ENCODE measurements at places on chromosomes 2 and 18.
A peak's percentile ranks its signal among the peaks of the same experiment; 100 is the strongest.

GRCh38 chr2:218202266-218202665, 14.7 kb upstream of the ARPC2 start:
- DNase-seq = no peak

DNA sequence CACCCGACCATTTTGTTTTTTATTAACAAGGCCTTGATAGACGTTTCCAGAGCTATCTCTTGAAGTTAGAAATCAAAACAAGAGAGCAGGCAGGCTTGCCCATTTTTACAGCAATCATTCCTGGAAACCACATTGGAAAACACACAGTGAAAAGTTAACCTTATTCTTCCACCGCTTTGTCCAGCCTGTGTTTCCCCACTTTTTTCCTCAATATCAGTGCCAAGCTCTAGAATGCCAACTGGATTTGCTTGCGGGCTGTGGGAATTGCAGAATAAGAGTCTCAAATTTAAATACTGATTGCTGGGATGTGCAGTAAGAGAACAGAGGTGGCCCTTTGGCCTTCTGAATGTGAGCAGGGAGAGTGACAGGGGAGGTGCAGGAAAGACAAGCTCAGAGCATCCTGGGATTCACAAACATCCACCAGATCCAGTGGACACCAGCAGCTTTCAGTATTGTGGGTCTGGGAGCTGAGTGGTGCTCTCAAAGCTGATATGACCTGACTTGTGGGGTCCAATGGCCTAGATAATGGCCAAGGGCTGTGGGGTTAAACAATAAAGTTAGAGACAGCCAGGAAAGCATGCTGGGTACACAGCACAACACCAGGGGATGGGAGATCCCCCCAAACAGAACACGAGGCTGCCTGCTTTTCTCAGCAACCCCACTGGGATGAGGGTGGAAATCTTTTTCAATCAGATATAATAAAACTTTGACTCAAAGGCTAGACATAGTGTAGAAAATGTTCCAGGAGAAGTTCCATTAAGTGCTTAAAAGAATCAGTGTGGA, 15.5 kb downstream of the CYP1B1 start:
- DNase-seq = no peak

DNA sequence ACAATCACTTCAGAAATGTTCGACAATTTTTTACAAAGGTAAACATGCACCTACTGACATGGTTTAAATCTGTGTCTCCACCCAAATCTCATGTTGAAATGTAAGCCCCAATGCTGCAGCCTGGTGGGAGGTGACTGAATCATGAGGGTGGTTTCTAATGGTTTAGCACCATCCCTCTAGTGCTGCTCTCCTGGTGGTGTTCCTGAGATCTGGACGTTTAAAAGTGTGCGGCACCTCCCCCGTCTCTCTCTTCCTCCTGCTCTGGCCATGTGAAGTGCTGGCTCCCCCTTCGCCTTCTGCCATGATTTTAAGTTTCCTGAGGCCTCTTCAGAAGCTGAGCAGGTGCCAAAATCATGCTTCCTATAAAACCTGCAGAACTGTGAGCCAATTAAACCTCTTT, 28.3 kb downstream of the MAP3K2 start:
- no peak for DNase-seq

DNA sequence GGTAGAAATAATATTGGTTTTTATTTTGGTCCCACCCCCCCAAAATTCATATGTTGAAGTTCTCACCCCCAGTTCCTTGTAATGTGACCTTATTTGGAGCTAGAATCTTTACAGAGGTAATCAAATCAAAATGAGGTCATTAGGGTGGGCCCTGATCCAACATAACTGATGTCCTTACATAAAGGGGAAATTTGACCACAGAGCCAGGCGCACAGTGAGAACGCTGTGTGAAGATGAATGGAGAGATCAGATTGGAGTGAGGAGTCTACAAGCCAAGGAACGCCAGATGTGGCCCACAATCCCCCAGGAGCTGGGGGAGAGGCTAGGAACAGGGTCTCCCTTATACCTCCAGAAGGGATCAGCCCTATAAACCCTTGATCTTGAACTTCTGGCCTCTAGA, 31.6 kb upstream of the TRIB2 start:
- no peak for DNase-seq

DNA sequence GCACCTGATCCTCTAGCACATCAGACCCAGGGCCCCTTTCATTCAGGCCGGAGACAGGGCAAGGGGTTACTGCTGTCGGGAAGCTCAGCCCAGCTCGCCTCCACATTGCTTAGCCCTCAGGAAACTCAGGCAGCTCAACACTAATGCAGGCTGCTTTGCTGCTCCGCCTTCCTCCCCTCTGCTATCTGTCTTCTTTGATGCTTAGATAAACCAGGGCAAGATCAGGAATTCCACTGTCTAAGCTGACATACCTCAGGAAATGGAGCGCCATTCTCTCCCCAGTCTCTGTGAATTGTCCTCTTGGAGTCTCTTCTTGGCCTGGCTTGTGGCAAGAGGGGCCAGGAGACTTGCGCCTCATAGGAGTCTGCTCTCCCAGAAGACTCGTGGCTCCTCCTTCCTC, 25.5 kb upstream of the EXOC6B start:
- no peak for DNase-seq

GRCh38 chr2:27954771-27955383, 64.3 kb downstream of the BABAM2 start:
- peak; percentile 98 for DNase-seq

DNA sequence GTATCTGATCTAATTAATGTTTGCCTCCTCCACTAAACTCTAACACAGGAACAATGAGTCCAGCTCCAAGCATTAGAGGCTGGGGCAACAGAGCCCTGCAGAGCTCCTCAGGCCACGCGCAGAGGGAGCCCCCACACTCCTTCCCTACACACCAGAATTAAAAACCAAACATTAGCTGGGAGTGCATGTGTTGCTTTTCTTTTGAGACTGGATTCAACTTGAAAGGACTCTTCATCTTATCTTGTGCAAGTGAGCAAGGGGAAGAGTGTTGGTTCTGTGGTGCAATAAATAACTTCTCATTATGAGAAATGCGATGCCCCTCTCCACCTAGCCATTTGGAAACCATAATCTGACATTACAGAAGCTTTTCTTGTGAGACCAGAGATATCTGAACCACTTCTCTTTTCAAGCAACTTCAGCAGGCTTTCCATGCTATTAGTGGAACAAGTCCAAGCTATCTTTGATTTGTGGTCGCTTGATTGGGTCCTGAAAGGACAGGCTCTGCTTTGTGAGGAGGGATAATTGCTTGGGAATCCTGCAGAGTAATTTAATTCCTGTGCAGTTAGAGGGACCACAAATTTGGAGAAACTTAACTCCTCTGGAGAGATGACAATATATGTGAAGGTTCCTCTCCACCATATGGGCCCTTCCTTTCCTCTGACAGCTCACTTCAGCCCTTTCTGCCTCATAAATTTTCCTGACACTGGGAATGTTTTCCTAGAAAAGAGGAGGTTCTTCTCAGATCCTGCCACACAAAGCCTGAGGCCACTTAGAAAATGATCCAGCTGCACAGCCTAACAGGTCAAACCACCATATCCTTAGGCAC, 112.5 kb downstream of the ATL2 start:
- DNase-seq = no peak

GRCh38 chr2:181235683-181236459, 221.3 kb upstream of the ITGA4 start:
- DNase-seq = no peak

DNA sequence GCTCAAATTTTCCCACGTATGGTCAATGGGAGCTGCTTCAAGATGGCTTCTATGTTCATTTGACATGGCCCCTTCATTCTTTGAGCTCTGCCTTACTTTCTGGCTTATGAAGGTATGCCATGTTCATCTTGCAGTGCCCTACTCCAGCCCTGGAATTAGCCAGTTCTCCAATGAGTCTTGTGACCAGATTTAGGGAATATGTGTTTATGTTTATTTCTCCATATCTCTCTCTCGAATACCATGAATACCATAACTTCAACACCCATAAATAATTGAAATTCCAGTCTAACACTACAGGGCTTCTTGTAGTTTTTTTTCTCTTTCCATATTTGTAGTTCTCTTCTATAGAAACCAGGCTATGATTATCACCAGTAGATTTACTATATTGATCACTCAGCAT, 39.7 kb downstream of the EPB41L5 start:
- DNase-seq = no peak

DNA sequence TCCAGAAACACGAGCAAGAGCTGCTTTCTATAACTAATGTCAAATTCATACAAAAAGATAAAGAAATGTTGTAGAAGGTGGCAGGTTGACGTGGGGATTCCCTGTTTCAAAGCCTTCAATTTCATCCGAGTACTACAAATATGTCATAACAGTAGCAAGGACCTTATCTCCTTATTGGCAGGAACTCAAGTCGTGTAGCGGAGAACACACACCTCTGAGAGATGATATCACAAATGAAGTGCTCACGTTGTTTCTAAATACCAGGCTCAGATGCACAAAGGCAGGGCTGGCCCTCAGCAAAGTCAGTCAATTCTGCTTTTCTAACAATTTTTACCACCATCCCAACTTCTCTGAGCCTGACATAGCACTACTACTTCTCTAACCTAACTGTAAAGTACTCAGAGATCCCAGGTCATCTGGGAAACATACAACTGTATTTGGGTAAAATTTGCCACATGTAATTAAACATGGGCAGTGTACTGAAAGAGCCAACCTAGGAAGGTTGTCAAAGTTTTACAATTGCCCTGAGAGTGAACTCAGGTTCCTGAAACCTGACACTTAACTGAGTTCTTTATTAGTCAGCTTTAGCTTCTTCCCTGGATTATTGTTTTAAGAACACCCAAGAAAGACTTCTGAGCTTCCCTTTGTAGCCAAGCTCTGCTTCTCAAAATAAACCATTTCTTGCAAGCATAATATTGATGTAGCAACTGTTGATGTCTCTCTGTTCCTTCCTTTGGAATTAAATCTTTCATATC, 813.7 kb upstream of the ACVR2A start:
- DNase-seq = peak; percentile 47

GRCh38 chr2:186544255-186544675, 45.6 kb upstream of the ITGAV start:
- DNase-seq = peak; percentile 74

- DNase-seq = peak; percentile 45
Measured at GRCh38 chr2:224039080-224039769, at the start of gene SERPINE2. Gene SERPINE2, minus strand, starts transcription at chr2:224039286. Its CDS starts 37,386 bp downstream, at chr2:224001900.

- no peak for DNase-seq
Measured at GRCh38 chr18:73240899-73241298, 373.1 kb upstream of the NETO1 start.

- no peak for DNase-seq
Measured at GRCh38 chr18:8786483-8787370, 81.4 kb downstream of the MTCL1 start.

GRCh38 chr2:44974064-44974715, 32.7 kb downstream of the SIX3 start:
- no peak for DNase-seq

DNA sequence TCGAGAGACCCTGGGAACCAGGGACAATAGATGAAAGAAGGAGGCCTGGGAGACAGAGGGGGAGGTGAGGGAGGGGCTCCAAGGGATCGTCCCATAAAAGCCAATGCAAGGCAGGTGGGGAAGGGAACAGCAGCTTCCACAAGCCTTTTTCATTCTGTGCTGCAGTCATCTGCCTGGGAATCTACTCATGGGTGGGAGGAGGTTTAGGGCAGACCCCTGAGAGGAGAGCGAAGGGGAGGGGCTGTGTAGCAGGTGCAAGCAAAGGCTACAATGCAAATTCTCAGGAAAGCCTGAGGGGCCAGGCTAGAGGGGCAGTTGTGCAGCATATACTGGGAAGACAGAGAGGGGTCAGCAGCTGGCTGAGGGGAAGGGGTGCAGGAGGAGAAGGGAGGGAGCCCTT, 135.4 kb downstream of the SETBP1 start:
- no peak for DNase-seq

GRCh38 chr2:219230059-219230540, 494 bp downstream of the ANKZF1 start:
- DNase-seq = no peak

DNA sequence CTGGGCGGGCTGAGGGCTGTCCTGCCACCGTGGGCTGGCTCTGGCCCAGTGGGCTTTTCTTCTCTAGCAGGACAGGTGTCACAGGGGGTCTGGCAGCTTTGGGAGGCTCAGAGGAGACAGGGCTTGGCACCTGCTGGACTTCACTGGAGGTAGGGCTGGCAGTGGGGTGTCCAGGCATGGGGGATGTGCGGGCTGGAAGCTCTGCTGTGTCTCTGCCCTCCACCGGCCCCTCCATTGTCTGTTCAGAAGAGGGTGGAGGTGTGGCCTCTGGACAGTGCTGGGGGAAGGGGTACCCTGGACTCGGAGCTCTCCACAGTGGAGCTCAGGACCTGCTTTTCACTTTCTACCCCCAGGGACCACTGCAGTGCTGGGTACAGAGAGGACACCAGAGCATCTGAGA, 9.2 kb downstream of the PTPRN start:
- no peak for DNase-seq

DNA sequence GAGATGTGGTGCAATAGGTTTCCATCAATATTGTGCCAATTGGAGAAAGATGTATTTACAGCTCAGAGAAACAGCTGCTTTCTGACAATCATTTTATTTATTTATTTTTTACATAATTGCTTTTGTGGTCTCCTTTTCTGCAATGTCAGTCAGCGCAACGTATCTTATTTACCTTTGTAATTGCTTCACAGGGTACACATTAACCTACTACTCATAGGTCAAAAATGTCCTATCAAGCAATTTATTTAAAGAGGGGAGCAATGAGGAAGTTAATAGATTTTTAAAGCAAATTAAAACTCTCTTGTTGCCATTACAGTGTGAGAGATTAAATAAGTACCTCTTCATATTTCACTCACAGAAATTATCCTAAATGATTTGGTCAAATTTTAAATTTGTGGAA, 291.0 kb downstream of the CALCRL start:
- no peak for DNase-seq

- DNase-seq = no peak
Measured at GRCh38 chr18:1578505-1578904, 673.8 kb downstream of the ADCYAP1 start.

- no peak for DNase-seq
Measured at GRCh38 chr2:184504252-184504651, 94.1 kb upstream of the ZNF804A start.

DNA sequence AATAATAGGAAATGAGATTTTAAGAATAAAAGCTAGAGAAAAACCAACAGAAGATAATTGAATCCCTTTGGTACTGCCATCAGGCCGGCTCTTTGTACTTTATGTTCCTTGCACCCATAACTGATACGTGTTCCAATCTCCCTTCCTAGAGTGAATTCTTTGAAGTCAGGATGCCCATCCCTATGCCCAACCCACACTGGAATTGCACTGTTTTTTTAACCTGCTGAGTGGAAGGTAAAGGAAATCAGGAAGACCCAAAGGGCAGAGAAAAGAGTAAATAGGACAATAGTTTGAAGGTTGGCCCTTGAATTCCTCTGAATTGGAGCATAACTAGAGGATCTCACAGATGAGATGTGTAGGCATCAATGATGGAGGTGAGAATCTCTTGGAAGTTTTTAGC, 4.4 kb upstream of the ATG16L1 start:
- DNase-seq = no peak
